ENCODE measurements at places on chromosomes 1 and 21.

GRCh38 chr1:94654459-94654858 lies 112.9 kb upstream of the F3 start:
- no peak for DNase-seq

DNA sequence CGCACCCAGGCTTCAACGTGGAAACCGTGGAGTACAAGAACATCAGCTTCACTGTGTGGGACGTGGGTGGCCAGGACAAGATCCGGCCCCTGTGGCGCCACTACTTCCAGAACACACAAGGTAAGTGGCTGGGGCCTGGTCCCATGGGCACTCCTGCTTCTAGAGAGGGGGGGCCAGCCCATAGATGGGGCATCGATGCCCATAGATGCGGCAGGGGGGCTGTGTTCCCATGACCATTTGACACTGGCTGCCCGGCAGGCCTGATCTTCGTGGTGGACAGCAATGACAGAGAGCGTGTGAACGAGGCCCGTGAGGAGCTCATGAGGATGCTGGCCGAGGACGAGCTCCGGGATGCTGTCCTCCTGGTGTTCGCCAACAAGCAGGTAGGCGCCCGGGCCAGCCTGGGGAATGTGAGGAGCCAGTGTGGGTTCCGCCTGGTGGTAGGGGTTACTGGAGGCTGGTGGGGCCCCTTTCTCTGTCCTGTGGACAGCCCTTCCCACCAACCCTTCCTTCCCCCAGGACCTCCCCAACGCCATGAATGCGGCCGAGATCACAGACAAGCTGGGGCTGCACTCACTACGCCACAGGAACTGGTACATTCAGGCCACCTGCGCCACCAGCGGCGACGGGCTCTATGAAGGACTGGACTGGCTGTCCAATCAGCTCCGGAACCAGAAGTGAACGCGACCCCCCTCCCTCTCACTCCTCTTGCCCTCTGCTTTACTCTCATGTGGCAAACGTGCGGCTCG lies 5.6 kb downstream of the C1orf35 start:
- no peak for DNase-seq

DNA sequence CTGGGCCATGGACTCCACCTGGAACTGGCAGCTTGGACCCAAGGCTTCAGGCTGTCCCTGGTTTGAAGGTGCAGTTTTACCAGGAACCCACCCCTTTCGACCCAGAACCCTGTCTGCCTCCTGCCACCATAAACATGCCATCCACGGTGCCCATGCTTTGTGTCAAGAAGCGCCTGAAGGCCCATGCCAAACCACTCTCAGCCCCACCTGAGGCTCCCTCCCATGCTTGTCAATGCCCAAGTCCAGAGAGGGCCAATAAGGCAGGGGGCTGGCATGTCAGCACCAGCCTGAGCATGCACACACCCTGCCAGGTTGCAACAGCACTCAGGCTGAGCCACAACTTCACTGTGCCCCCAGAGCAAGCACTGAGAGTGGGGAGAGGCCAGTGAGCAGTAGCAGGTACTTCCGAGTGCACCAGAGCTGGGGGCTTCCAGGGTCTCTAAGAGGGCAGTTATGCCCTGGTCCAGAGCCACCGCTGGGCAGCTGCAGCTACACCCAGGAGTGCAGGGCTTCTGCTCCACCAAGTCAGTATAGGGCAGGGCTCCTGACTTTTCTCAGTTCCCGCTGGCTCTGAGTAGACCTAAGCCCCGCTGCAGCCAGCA lies 1256.0 kb downstream of the AMY1C start:
- no peak for DNase-seq

DNA sequence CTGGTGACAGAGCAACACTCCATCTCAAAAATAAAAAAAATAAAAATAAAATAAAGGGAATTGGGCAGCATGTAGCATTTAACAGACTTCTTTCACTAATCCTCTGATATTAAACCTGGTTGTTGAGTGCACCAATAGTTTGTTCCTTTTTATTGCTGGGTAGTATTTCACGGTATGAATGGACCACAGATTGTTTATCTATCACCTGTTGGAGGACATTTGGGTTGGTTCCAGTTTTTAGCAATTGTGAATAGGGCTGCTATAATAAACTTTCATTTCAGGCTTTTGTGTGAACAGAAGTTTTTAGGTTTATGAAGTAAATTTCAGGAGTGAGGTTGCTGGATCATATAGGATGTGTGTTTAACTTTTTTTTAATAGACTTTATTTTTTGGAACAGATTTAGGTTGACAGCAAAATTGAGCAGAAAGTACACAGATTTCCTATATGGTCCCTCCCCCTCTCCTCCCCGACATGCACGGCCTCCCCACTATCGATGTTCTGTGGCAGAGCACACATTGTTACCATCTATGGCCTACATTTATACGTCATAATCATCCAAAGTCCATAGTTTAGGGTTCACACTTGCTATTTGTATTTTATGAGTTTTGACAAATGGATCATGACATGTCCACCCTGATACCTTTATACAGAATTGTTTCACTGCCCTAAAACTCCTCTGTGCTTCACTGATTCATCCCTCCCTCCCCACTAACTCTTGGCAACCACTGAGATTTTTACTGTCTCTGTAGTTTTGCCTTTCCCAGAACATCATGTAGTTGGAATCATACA lies 66.1 kb upstream of the TMPRSS2 start:
- DNase-seq = no peak

DNA sequence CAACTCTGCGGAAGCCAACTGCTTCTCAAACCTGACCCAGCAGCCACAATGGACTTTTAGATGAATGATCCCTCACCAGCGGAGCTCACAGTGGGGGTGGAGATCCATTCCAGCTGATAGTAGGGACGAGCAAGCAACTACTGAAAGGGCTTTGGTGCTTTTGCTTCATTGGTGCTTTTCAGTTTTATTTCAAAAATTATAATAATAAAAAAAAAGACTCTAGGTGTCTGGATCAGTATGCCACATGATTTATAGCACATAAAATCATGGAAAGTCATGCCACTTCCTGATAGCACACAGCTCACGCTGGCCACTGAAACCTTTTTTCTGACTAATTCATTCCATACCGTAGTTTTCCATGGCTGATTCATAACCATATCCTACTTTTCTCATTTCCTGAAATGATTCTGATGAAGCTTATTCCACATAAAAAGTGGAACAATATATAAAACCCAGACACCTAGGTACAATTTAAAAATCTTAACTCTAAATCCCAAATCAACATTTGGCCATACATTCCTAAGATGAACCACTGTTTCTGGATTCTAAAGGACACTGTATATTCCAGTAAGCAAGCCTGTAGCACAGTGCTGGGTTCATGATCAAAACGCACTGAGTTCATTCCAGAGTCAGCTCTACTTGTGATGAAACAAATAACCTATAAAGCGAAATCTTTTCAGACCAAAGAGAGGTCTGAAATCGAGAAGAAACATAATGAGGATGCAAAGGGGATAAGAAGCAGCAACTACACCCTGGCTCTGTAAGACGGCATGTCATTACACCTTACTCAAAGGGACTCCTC lies 41.3 kb upstream of the KCNE1 start:
- DNase-seq = no peak

DNA sequence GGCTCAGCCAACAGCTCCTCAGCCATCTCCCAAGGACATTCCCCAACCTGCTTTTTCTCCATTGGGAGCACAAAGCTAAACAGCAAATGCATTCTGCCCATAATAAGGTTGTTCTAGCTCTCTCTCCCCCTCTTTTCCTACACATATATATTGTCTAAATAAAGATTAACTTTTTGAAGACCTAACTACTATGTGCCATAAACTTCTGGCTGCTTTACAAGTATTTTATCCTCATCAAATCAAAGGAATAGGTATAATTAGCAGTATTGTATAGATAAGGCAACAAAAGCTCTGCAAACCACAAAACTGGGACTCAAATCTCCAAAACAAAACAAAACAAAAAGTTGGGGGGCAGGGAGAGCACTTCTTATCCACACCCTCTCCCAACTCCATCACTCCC lies 43.4 kb downstream of the TGFBR3 start:
- DNase-seq = no peak

GRCh38 chr21:26389971-26390641 lies 183.0 kb downstream of the CYYR1 start:
- no peak for DNase-seq

DNA sequence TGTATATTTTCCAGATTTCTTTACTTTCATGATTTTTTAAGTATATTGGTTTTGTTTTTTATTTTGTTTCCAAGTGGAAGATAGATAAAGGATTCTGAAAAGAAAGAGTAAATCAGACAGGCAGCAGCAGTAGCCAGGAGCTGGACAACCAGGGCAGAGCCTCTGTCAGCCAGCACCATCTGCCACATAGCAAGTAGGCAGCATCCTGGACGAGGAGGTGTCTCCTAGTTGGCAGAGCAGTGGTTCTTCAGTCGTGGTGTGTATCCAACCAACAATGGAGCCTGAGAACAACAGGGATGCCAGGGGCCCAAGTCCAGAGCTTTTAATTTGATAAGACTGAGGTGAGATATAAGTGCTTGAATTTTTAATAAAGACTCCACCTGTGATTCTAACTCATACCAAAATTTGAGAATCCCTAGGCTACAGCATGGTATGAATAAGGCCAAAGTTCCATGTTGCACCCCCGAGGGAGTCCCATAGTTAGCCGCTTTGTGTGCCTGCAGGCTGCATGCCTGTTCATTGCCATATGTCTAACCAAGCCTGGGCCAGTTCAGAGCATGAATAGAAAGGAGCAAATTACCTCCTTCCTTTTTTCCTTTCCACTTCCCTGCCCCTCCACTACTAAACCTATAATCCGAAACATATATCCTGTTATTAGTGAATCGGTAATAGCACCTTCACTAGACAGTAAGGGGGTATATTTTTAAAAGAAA lies 153.2 kb downstream of the NTNG1 start:
- peak; percentile 50 for DNase-seq

GRCh38 chr1:17485281-17485680 lies 45.8 kb upstream of the RCC2 start:
- peak; percentile 39 for DNase-seq

DNA sequence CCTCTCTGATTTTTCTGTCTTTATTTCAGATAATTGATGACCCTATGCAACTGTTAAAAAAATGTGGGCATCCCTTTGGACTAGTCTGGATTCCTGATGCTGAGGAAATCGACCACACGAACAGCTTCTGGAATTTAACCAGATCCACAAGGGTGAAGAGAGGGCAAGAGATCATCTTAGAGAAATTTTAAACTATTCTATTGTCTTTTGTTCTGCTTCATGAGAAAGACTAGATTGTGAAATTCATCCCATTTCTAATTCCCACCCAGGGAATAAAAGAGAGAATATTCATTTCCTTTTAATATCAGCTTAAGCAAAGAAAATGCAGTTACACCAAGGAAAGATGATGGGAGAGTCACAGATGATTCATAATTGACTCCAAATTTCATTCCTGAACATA lies 71.8 kb downstream of the DUSP10 start:
- DNase-seq = no peak

DNA sequence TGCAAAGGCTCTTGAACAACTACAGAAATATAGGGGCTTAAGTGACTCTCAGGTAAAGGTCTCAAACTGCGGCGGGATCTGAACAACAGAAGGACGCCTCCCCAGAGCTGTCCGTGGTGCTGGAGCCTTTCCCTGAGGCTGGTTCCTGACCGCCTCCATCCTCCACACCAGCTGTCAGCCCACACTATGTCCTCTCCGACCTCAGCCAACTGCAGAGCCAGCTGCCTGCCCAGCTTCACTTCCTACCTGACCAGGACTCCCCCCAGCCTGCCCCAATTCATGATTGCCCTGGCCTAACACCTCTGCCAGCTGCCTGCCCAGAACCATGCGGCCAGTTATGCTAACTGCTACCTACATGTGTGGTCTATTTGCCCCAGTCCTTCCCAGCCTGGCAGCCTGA lies 63.6 kb upstream of the ZC3H12A start:
- peak; percentile 66 for DNase-seq

DNA sequence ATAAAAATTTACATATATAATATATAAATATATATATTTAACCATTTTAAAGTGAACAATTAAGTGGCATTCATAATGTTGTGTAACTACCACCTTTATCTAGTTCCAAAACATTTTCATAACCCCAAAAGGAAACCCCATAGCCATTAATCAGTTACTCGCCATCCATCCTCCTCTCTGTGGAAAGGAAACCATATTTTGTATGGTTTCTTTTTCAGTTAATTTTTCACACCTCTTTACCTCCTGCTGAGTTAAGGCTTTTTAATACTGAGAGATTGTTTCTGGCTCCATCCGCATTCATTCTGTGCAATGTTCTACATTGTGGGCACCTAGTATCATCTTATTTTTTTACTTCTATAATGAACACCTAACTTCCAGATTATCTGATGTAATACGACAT lies 512.1 kb downstream of the LMO4 start:
- DNase-seq = no peak

GRCh38 chr1:22039594-22040285 lies 12.8 kb upstream of the CDC42 start:
- DNase-seq = no peak

GRCh38 chr21:34132202-34132601 lies 58.8 kb downstream of the MRPS6 start:
- DNase-seq = no peak

GRCh38 chr1:117710710-117711109 lies 104.9 kb downstream of the TENT5C start:
- DNase-seq = no peak

DNA sequence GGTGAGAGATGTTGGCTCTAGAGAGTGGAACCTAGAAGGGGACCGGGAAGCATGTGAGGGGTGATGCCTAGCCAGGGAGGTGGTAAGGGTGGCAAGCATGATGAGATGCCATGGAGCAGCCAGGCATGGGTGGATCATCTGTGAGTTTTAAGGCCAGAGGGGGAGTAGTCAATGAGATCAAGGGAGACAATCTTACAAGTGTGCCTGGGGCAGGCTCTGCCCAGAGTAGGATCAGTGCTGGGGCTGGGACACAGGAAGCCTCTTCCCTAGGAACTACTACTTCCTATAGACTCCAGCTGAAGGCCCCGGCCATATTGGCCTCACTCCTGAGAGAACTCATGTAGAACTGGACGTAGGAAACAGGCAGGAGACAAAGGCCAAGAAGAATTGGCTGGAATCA lies 192.4 kb upstream of the CSF3R start:
- DNase-seq = no peak

- DNase-seq = no peak
Measured at GRCh38 chr21:24881506-24881905, 725.8 kb downstream of the MRPL39 start.

DNA sequence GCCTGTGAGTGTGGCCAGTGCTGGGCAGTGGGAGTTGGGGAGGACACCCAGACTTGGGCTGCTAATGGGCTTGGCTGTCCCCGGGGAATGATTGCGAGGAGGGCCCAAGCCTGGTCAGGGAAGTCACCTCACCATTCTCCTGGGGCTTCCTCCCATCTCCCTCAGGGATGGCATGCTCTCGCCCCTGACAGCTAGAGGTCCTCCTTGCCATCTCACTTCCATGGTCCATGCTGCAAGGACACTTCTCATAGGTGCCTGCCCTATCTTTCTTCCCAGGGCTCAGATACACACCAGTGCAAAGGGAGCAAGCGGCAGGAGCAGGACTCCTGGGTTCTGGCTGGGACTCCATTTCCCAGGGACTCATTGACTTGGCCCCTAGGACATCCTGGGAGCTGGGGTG lies 4.1 kb downstream of the NTRK1 start:
- peak; percentile 66 for DNase-seq

All from WERI-Rb-1 (cell line).